Adrenal gland (tissue), 19 donors: ENCODE measurements at places on chromosomes 7 and 10. TPM values are rescaled to one million over a fixed set of nuclear protein-coding genes. Genes with fewer than 3 reads are reported as not detected.

The ANKRD7 gene
- polyA plus RNA-seq, result 0.71 TPM

DNA sequence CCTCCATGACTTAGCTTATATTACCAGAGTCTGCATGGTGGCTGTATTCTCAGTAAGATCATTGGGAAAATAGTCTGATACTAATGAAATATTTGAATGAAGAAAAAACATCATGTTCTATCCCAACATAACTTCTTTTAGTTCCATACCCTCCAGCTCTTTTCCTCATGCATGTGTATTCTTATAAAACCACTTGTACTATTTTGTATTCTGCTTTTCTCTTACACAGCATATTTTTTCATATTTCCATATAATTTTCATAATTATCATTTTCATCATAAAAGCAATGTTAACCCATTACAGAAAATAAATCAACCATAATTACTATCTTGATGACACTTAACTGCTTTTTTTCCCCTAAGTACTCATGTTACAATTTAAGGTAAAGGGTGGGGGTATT, 371.2 kb upstream of the LRGUK start:
- DNase-seq, result no peak

- DNase-seq, result peak; percentile 59
These were observed at the start of gene GRM3 for GRCh38 chr7:86643561-86644281. GRM3 (plus strand) TSS chr7:86643909; CDS start chr7:86765146, 121,237 bp downstream.

- DNase-seq, result peak; percentile 34
These were observed 137.0 kb downstream of the PTPRN2 start for GRCh38 chr7:158450476-158451124.

GRCh38 chr7:74180866-74181265, 6.7 kb downstream of the EIF4H start:
- no peak for DNase-seq

DNA sequence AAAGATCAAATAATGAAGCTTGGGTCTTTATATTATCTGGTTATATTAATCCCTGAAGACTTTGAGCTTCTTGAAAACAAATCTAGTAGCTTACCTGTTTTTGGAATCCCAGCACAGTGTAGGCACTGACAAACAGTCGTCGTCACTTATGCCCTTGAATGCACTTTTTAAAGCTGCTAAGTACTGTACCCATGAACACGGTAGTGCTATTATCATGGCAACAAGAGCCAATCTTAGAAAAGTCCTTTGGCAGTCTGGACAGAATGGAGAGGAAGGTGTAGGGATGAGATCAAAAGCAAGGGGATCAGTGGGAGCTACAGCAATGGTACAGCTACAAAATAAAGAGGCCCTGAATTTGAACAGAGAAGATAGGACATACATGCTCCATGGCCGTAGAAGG, 9.4 kb downstream of the SLC25A13 start:
- no peak for DNase-seq

- no peak for DNase-seq
These were observed 63.4 kb upstream of the GJD4 start for GRCh38 chr10:35541720-35542119.

- no peak for DNase-seq
These were observed 110.1 kb upstream of the KLF6 start for GRCh38 chr10:3895045-3895631.

- no peak for DNase-seq
These were observed 28.4 kb downstream of the HERC4 start for GRCh38 chr10:68046642-68047041.

DNA sequence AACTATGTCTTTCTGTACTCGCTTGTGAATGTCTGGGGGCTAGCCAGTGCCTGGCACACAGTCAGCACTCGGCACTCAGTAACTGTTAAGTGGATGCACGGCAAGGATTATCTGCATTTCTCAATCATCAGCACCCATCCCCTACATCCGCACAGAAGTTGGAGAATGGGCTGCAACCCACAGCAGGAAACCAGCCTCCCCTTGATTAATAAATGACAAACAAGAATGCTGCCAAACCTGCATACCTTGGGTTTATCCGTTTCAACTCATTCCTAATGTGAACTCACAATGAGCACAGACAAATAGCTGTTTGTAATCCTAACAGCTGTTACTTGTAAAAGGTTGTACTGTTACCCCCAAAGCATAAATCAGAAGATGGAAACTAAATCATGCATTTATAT, 28.9 kb downstream of the PPP1R3C start:
- DNase-seq, result no peak

The SLC25A40 gene
- polyA plus RNA-seq, result 4.5 TPM

DNA sequence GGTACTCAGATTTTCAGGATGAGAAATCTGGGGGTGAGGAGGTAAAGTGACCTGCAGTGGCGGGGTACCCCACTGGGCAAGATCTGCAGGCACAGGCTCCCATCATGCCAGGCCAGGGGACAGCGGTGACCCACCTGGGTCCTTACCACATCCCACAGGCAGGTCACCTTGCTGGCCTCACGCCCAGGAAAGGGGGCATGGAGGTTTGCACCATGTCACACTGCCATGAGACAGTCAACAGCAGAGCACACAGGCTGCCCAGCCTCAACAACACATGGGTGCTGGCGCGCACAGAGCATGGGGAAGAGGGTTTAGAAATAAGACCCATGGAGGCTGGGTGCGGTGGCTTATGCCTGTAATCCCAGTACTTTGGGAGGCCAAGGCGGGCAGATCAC, 914 bp downstream of the PKD1L1 start:
- no peak for DNase-seq

DNA sequence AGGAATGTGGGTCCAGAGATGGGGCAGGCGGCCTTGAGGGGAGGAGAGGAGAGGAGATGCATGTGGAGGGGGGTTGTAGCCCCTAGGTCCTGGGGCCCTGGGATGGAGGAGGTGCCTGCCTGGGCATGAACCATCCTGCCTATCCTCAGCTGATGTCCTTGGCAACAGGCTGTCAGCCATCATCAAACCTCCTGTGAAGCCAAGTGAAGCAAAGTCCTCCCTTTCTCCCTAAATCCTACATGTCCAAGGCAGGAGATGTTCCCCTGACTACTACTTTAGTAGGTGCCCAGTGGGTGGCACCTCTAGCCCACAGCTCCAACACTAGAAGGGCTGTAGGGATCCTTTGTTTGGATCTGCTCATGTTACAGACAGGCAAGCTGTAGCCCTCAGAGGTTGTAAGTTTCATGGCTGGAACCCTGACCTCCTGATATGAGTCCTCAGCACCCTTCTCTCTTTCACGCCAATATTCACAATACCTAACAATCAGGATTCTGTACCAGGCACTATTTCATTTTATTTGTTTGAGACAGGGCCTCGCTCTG, 66.6 kb upstream of the SYPL1 start:
- DNase-seq, result no peak

The STK31 gene
- polyA plus RNA-seq, result not detected

The PRKCQ gene
- polyA plus RNA-seq, result 0.57 TPM

DNA sequence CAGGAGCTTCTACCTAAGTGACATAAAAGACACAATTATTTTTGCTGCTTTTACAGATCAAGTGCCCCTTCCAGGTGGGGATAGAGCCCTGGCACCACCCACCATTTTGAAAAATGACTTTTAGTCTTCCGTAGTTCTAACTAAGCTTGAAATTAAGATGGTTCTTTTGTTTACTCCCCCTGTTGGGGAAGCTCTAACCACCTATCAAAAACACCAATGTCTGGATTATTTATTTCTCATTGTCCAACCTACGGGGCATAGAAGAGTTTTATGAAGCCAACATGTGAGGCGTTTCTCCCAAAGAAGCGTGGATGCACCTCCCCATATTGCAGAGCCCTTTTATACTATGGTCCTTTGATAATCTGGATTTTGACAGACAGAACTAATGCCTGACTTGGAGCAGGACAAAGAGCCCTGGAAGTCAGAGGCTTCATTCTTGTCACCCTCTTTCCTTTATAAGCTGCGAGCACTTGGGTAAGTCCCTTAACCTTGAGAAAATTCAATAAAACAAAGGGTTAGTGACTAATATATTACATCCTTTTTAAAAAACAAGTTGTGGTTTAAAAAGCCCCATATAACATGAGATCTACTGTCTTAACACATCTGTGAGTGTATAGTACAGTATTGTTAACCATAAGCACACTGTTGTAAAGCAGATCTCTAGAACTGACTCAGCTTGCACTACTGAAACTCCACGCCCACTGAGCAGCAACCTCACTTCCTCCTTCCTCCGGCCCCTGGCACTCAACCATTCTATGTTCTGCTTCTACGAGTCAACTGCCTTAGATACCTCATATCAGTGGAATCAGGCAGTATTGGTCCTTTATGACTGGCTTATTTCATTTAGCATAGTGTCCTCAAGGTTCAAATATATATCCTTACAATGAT, 67.5 kb downstream of the ATXN7L1 start:
- DNase-seq, result no peak

The RRP12 gene
- 27.2 TPM for polyA plus RNA-seq

The ALOX5 gene
- 15.1 TPM for polyA plus RNA-seq

DNA sequence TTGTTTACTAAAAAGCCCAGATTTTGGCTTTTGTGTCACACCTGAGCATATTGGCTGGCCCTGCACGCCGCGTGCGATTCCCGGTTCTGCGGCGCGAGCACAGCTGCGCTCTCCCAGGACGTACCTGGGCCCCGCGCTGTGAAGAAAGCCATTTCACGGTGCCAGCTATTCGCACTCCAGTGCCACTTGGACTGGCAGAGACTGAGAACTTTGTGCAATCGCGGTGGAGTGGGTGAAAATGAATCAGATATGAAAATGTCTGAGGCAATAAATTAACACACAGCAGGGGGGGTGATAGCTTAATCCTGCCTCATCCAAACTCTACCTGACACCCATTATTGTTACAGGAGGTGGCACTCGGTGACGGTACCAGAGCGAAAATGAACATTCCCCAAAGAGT, 330.1 kb upstream of the MGMT start:
- DNase-seq, result no peak

DNA sequence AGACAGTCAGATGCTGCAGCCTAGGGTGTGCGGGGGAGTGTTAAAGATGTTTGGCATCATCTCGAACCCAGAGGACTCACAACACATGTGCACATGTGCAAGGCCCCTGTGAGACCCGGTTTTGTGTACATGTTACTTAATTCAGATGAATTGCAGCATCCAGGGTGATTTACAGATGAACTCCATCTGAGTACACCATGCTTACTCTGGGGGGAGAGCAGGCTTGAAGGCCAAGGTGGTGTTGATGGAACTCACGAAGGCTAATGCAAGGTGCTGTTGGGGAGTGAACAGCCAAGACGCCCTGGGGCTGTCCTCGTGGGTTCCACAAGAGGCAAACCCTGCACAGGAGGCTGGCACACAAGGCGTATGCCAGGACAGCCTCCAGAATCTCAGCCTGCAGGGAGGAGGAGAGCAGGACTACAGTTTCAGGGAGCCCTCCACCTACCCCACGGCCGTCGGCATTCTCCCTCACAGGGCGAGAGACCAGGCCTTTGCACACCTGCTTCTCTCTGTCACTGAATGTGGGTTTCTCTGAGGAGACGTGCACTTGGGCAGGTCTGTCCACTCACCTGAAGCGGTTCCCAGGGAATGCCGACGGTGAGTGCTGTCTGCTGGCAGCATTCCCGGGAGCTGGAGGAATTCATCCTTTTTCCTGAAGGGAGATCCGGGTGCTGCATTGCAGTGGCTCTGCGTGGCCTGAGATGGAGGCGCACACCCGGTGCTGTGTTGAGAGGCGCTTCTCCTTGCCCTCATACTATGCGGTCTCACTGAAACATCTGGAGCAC, 178.5 kb upstream of the RNF32 start:
- DNase-seq, result no peak

- DNase-seq, result no peak
These were observed 1.3 kb downstream of the ARHGAP22 start for GRCh38 chr10:48603421-48604038.

DNA sequence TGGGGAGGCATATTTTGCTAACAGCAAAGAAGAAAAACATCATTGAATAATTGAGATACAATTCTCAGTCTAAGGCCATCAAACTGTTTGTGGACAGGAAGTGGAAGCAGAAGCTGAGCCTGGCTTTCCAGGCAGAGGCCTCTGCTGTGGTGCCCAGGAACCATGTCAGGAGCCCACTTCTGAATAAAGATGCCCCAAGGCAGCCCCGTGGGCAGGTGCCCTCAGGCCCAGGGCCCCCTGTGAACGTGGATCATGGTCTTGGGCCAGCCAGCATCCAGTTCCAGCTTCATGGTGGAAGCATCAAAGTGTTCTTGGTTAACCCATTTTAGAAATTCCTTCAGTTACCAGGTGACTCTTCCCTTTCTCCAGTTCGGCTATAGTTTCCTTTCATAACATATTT, 346.8 kb downstream of the PTPRN2 start:
- no peak for DNase-seq

The HTR7 gene
- polyA plus RNA-seq, result 0.08 TPM

- no peak for DNase-seq
These were observed 191.5 kb downstream of the PHTF2 start for GRCh38 chr7:77989981-77990566.

- no peak for DNase-seq
These were observed 1.2 kb downstream of the SORCS1 start for GRCh38 chr10:107163076-107163855.

The UBE2H gene
- polyA plus RNA-seq, result 52.1 TPM

DNA sequence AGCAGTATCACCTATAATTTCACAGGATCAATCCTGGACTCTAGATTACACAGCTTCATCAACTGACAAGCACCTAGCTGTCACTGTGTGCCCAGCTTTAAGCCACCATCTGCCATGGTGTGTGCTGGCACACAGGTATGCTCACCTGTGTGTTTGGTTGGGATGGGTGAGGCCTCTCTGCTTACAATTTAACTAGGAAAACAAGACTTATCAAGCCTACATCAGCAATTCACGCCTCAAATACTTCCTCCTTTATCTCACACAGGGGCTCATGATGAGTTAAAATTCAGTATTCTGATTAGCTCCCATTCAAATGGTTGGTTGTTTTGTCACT, 608.2 kb downstream of the PARD3 start:
- DNase-seq, result no peak

The ACBD7 gene
- 0.18 TPM for polyA plus RNA-seq

- DNase-seq, result no peak
These were observed 122.5 kb upstream of the SEM1 start for GRCh38 chr7:96832092-96832662.

The ZNF736 gene
- polyA plus RNA-seq, result 8.8 TPM

The HTR5A gene
- polyA plus RNA-seq, result not detected

DNA sequence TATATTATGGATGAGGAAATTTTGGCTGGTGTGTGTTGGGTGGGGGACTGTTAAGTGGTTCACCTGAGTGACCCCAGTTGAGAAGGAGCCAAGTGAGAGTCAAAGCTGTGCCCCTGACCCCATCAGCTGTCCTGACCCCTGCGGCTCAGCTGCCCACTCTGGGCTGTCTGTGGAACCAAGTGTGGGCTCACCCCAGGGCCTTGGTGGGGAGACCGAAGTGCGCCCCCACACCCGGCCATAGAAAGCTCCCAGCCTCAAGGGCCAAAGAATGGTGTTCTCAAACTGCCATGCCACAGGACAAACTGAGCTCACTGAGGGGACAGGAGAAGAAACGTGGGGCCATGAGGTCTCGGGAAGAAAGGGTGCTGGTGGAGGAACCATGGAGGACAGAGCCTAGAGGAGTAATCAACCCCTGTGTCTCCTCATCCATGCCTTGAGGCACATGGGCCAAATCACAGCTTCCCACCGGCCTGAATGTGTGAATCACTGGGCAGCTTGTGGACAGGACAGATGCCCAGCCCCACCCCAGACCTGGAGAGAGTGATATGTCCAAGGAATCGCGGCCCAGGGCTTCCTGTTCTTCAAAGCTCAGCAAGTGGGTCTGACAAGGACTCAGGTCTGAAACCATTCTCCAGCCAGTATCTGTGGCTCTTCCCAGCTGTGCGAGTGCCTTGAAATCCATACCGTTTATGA, 86.2 kb upstream of the CACUL1 start:
- no peak for DNase-seq

The NUB1 gene
- polyA plus RNA-seq, result 127 TPM

GRCh38 chr7:23864973-23865372, 155.0 kb downstream of the STK31 start:
- DNase-seq, result no peak

- DNase-seq, result no peak
These were observed 25.2 kb downstream of the RELN start for GRCh38 chr7:103964269-103964668.
